ENCODE measurements at places on chromosomes 4 and X.

- no peak for DNase-seq
Measured at GRCh38 chrX:150602743-150603142, 34.3 kb downstream of the MTM1 start.

- no peak for DNase-seq
Measured at GRCh38 chr4:48420144-48420543, 63.0 kb upstream of the SLC10A4 start.

GRCh38 chr4:142955501-142955900 lies 109.4 kb upstream of the INPP4B start:
- DNase-seq: no peak

DNA sequence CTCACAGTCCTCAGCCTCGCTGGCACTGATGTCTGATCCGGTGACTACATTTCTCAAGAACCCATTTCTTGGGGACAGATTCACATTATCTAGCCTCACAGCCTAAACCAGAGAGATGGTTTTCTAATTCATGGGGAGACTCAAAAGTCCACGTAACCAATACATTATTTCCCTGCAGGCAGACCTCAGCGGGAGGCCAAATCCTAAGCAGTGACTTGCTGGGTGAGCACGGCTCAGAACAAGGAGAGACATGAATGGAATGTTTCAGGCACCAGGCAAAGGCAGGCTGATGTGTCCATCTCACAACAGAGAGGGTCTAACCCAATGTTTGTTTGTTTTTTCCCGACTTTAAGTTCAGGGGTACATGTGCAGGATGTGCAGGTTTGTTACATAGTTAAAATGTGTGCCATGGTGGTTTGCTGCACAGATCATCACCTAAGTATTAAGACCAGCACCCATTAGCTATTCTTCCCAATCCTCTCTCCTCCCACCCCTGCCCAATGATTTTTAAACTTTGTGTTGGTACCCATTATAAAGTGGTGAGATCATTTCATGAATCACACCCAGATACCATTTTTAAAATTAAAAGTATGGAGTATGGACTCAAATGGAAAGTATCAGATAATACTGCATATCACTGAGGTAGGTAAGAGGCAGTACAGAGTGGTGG lies 53.3 kb downstream of the SCD5 start:
- DNase-seq: no peak

DNA sequence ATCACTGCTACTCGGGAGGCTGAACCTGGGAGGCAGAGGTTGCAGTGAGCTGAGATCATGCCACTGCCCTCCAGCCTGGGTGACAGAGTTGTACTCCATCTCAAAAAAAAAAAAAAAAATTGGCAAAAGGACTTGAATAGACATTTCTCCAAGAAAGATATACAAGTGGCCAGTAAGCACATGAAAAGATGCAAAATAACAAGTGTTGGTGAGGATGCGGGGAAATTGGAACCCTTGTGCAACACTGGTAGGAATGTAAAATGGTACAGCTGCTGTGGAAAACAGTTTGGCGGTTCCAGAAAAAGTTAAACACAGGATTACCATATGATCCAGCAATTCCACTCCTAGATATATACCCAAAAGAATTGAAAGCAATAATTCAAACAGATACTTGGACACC lies 19.4 kb downstream of the RBM10 start:
- DNase-seq: no peak

DNA sequence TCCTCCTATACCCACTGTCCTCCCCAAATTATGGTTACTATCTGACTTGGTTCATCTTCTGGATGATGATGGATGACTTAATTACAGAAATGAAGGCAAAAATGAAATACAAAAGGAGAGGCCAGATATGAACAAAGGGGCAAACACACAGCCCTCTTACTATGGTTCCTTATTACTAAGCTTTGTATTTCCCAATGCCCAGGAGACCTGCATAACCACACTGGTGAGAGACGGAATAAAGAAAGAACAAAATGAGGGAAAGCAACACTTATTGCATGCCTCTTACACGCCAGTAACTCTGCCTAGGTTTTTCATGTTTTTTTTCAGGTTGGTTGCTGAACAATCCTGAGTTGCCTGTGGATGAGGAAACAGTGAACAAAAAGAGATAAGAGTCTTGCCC lies 120.5 kb downstream of the SLC10A7 start:
- DNase-seq: no peak

GRCh38 chr4:4985844-4986243 lies 33.4 kb downstream of the CYTL1 start:
- no peak for DNase-seq

DNA sequence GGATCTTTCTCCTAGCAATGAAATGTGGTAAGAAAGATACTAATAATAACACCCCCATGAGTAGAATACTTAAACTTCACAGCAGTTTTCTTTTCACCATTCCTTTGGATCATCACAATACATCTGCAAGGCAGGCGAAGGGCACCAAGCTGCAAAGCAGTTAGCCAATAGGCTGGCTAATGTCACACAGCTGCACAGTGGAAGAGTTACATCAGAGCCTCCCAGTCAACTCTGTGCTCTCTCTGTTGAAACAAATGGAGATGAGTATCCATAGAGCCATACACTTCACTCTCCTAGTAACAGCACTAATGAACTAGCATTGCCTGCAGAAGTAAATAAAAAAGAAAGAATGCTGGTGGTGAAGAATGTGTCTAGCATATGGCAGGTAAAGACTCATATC lies 139.0 kb downstream of the ATG4A start:
- DNase-seq: no peak

DNA sequence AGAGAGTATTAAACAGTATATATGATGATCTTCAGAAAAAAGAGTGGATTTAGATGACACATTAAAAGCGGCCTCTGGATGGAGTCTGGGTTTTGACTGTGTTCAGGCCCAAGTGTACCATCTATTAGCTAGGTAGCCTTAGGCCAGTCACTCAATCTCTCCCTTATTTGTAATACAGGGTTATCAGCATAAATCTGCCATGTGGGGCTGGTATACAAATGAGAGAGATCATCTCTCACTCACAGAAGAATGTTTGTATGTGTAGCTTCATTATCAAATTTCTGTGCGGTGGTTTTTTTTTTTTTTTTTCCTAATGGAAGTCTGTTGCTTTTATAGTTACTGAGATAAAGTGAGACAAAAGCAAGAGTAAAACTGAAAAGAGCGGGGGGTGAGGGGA lies 12.7 kb downstream of the SLC2A9 start:
- no peak for DNase-seq

DNA sequence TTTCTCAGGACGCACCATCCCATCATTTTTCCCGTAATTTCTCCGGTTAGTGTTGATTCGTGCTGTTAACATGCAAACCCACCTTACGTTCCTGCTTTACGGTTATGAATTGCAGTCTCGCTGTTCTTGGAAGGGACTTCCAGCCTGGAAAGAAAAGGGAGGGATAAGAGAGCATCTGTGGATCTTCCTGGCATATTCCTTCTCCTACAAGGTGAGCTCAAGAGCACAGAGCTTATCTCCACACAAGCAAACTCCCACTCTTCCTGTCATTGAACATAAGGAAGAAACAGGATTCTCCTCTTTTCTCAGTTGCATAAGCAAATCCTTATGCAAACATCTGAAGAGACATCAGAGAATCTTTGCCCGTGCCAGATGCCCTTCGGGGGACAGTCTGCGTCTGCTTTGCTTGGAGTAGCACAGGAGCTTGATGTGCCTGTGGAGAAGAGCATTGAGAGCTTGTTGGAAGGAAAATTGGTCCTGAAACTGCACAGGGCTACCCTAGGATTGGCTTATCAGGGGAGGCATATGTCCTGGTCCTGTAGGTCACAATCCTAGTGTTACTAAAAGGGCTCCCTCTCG lies 127.0 kb downstream of the ASMT start:
- DNase-seq: no peak

Measured in stimulated activated CD8-positive, alpha-beta memory T cell treated with anti-CD3 and anti-CD28 coated beads, Interleukin-15, amount 100 ng/mL, for 24 hours (primary cell).